Effector CD4-positive, alpha-beta T cell (primary cell): ENCODE measurements at places on chromosomes 12 and 14.

DNA sequence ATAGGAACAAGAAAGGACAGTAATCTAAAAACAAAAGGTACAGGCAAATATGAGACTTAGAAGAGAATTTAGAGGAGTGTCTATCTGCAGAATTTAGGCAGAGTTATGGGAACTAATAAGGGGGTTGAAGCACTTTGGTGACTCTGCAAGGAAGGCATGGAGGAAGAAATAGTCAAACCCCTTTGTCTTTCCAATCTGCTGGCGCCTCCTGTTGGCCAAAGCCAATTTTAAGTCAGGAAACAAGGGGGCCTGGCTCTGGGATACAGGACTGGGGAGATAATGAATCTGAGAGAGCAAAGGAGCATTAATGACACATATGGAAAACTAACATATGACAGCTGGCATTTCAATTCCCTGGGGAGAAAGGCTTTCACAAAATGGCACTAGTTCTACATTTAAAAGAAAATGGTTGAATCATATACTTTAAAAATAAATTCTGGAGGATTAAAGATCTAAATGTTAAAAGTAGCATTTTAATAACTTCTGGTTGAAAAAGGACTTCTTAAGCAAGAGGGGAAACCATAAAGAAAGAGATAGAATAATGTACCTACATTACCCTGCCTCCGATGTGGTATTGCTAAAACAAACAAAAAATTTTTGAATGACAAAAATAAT, 48.5 kb upstream of the CSRP2 start:
- DNase-seq: no peak

GRCh38 chr14:101509730-101510371, 51.4 kb upstream of the DIO3 start:
- DNase-seq: no peak

GRCh38 chr14:35506927-35507326, 27.0 kb upstream of the INSM2 start:
- no peak for DNase-seq

GRCh38 chr14:81471062-81471461, 62.6 kb downstream of the SEL1L start:
- DNase-seq: no peak

- no peak for DNase-seq
These were observed 71.4 kb upstream of the PRMT8 start for GRCh38 chr12:3419558-3419957.

GRCh38 chr14:100547633-100548294, 39.5 kb downstream of the BEGAIN start:
- peak; percentile 52 for DNase-seq

DNA sequence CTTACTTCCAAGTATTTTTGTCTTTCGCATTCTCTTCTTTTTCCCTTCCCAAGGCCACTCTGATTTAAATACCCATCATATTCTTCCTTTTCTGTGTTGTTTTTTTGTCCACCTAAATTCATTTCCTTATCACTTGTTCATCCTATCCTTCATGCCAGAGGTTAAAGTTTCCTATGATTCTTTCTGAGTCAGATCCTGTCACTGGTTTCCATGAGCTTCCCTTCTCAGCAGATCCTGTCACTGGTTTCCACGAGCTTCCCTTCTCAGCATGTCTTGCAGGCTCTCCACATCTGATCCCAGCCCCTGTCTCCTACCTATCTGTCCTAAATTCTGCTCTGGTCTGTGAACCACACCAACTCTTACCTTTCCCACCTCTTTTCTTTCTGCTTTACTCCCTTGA, 311.8 kb upstream of the RGS6 start:
- no peak for DNase-seq

DNA sequence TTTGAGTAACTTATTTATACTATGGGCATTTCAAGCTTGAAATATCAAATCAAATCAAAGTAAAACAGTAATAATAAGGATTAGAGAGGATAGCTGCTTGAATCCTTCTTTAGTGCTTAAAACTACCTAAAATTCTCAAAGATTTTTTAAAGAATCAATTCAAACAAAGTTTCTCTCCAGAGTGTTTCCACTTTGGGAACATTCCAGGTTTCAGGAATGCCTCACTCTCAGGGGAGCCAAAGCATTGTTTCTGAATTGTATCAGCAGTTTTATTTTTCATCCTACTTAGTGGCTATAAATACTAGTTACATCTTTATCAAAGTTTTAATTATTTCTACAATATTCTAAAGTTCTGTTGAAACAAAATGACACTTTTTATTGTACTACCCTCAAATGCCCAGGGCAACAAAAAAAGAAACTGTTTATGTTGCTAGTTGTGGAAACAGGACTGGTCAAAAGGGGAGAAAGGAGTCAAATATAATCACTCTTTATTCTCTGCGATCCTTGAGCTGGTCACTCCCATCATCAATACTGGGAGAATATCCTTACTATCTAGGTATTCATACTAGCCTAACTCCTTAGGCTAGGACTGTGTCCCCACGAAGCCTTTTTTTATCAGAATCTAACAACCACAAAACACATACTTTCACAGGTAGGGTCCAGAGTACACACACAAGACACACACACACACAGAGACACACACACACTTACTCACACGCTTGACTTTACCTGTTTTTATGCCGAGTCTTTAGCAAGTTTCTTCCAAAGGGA, 598 bp downstream of the RASSF9 start:
- DNase-seq: no peak

GRCh38 chr12:28933864-28934527, 215.1 kb upstream of the FAR2 start:
- no peak for DNase-seq

DNA sequence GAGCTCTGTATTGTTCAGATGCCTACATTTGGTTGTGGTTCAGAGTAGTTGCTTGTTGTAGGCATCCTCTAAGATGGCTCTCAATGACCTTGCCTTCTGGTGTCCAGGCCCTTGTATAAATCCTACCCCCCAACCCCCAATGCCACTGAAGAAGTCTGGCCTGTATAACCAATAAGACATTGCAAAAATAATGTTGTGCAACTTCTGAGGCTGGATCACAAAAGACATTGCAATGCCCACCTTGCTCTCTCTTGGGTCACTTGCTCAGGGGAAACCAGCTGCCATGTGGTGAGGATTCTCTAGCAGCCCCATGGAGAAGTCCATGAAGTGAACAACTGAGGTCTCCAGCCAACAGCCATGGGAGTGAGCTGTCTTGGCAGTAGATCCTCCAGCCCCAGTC, 234.0 kb upstream of the TBX3 start:
- no peak for DNase-seq

DNA sequence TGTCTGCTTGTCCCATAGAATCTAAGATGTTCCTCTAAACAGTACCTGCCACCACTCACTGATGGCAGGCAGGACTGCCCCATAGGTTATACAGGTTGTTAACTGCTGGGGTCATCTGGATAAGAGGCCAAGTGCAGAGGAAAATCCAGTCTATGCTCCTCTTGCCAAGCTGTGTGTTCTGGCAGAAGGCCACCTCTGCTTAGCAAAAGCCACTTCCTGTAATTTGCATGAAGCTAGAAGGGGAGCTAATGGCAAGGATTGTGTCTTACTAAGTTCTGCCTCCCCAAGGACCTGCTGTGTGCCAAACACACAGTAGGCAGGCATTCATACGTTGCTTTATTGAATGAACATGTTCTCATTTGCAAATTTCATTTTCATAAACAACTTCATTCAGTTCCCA, 445.4 kb downstream of the BCL11B start:
- no peak for DNase-seq

- DNase-seq: no peak
These were observed 87.2 kb upstream of the FGD4 start for GRCh38 chr12:32312049-32312670.

DNA sequence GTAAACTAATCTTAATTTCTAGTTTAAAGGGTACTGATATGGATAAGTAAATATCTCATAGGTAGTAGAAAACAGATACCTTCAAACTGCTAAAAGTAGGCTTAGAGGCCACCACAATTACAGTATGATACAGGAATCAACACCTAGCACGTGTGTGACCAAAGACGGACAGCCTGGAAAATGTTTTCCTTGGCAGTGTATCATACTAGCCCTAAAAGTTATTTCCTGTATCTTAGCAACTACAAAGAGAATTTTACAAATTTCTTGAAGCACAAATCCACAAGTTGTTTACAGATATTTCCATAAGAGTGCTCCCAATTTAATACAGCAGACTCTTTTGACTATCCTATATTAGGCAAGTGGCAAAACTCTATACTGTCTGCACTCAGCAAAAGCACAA, 106.0 kb downstream of the ITPR2 start:
- no peak for DNase-seq

DNA sequence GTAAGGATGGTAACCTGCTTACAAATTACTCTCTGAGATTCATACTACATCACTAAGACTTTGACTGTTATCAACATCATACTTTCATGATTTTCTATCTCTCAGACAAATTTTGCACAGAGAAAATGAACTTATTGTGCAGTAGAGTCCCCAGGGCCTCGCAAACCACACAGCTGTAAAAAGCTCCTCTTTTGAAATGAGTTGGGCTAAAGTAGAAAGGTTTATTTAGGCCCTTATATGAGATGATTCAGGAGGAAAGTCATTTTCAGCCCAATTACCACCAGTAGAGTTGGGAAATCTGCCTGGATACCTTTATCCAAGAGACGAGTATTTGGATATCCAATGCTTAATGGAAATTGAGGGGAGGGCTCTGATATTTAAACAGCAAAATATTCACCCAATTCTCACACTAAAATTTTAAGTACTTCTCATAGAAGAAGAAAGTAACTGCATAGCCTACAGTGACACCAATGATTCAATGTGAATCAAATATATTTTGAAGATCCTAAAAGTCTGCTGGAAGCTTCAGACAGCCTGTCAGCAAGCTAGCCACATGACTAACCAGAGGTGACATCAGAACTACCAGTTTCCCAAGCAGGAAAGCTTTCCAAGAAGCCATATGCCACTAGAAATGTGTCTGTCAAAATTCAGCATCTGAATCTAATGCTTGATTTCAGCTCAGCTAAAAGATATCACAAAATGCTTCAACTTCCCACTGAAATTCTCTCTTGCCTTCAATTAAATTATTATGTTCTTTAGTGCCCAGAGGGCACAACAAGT, 190.1 kb upstream of the SYT1 start:
- DNase-seq: no peak

DNA sequence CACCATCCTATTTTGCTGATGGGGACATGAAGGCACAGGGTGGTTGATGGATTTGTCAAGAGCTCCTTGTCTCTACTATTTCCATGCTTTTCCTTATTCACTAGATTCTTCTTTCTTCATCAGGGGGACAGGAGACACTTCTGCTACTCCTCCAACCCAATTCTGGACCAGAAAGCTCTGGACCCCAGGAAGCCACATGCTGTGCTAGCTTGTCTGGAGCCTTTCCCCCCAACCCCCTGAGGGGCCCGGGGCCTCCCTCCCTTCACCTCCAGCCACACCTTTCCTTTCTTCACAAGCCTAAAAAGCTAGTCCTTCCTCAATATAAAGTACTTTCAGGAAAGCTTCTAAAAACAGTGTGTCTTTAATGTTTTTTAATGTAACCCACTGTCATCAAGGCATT, 75.1 kb upstream of the CAPRIN2 start:
- no peak for DNase-seq

DNA sequence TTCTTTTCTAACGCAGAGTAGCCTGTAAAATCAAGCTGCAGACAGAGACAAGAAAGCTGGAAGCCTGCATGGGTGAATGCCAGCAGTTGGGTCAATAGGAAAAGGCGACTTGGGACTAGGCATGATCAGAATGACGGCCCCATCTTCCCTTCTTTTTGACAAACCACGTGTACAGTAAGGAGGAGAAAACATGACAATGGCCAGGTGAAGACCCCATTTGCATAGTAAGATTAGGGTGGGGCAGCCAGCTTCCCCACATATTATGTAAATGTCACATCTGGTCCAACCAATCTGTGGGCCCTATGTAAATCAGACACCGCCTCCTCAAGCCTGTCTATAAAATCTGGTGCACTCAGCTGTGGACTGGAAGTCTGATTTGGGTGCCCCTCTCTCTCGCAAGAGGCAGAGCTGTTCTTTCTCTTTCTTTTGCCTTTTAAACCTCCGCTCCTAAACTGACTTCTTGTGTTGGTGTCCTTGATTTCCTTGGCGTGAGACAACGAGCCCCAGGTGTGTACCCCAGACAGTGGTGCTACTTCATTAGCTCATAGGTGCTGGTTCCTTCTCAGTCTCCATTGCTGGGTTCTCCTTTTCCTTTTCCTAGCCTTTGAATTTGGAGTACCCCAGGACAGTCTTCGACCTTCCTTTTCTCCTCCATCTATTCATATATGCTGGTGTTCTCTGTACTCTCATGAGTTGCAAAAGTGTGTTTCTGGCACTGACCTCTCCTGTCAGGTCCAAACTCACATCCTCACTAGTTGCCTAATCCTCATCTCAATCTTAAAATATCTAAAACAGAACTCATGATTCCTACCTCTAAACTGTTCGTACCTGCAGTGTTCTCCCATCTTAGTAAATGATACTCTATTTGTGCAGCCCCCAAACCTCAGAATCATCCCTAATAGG, 9.4 kb upstream of the DHRS7 start:
- DNase-seq: no peak

- no peak for DNase-seq
These were observed 1006.9 kb downstream of the VRK1 start for GRCh38 chr14:97804056-97804455.

- no peak for DNase-seq
These were observed 391.1 kb downstream of the LRIG3 start for GRCh38 chr12:58529114-58529665.
